ENCODE measurements at places on chromosomes 6 and 20.

DNA sequence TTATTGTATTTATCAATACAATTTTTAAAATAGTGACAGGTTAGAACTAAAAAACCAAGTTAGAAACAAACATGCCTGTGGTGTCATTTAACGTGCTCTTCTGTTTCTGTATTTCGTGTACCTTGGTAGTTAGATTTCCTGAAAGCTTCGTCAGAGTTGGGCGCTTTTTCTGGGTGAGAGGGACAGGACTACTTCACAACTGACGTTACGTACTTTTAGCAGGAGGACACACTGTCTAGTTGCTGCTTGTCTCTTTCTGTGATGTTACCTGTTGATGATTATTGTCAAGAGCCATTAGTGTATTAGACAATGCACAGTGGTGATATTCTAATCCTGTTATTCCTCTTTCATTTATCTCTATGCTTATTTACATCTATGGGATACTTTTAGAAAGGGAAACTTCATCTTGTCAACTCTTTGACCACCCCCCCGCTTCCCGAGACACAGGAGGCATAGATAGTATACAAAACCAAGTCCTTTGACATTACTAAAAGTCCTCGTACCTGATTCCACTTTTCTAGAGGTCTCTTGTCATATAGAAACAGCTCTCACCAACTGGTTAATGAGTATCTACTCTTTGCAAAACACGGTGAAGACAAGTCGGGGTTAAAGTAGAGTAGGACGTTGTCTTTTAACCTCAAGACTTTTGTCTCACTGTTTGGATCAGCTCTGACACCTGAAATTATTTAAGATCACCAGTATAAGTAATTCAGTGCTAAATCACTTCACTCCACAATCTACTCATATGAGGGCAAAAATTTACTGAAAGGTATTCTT lies 96.3 kb downstream of the LYRM2 start:
- no peak for DNase-seq

GRCh38 chr20:1467355-1468116 lies 887 bp upstream of the NSFL1C start:
- peak; percentile 68 for DNase-seq

GRCh38 chr6:1502041-1502440 lies 107.7 kb upstream of the FOXC1 start:
- DNase-seq, result no peak

GRCh38 chr6:11495565-11496145 lies 41.9 kb upstream of the TMEM170B start:
- no peak for DNase-seq

DNA sequence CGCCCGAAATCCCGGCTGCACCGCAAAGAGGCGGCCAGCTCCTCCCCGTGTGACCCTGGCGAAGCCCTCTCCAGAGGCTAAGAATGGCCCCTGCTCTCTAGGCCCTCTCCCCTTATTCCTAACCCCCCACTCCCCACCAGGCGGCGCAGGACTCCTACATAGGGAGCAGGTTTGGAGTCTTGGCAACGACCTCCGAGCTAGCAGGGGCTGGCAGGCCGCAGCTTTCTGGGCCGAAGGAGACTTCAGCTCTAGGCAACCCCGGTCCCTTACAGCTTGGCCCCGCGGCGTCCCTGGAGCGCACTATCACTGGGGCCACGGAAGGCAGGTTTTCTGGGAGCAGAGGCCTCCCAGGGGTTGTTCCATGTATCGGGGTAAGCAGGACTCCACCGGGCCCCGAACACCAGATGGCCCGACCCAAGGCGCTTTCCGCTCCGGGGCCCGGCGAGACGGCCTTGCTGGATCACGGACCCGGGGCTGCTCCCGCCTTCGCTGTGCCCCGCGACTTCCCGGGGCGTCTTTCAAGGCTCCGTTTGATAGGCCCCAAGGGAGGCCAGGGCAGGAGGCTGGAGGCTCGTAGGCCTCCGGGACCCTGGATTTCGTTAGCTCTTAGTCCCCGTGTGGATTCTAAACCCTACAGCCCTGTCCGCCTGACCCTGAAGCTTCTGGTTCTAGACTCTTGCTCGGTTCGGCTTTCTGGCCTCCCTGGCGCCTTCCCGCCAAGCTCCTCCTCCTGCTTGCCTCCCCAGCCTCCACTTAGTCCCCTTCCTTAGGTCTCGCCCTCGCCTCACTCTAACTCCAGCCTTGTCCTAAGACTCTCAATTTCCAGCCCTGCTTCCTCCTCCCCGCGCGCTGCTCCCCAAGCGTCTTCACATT lies 1.9 kb downstream of the SLC32A1 start:
- no peak for DNase-seq

- no peak for DNase-seq
These were observed 82.3 kb upstream of the PTPRT start for GRCh38 chr20:43271980-43272379.

GRCh38 chr20:37999526-38000263 lies 33.6 kb downstream of the TTI1 start:
- DNase-seq, result no peak

DNA sequence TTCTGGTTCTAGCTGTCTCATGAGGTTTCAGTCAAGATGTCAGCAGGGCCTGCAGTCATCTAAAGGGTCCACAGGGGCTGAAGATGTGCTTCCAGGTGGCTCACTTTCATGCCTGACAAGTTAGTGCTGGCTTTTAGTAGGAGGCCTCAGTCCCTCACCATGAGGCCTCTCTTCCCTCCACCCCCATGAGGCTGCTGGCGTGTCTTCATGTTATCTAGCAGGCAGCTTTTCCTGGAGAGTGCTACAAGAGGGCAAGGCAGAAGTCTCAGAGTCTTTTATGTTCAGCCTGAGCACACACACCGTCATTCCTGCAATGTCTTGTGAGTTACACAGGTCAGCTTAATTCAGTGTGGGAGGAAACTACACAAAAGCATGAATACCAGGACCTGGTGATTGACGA lies 769.9 kb downstream of the HDGFL1 start:
- no peak for DNase-seq

DNA sequence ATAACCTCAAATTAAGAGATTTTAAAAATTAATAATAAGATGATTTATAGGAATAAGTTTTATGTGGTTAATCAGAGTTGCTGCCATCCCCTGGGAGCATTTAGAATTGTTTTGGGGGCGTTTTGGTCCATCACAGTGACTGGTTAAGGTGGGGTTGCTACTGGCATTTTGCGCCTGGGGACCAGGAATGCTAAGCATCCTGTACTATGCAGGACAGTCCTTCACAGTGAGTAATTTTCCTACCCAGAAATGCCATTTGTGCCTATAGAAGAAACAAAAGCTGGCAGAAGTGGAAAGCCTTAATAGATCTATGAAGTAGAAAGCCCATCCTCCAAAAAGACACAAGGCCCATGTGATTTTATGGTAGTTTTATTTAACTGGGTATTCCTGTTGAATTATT lies 118.0 kb downstream of the ANKS1A start:
- DNase-seq, result no peak

GRCh38 chr6:98583506-98583905 lies 250.9 kb upstream of the POU3F2 start:
- no peak for DNase-seq

- DNase-seq, result peak; percentile 91
These were observed 8.8 kb downstream of the PXDC1 start for GRCh38 chr6:3742426-3743344.

DNA sequence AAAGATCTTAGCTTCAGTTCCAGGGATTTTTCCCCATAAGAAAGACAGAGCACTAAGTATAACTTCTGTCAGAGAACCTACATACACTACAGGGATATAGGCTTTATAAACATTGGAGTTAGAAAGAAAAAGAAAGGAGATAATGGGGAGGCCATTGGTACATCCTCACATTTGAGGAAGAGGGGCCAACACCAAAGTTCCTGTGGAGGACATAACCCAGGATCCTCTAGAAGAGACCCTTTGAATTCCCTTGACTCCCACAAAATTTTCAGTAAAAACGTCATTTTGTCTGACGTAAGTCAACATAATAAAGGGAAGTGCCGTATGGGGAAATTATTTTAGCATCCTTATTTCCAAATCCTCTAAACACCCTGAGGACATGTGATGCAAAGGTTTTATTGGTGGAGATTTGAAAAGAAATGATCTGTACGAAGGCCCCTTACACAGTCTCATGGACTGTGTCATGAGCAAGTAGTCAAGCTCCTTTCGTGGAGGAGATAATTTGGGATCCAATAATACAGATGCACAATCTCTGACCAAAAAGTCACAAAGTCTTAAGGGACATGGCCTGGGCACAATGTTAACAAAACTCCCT lies 33.2 kb downstream of the HLA-DRA start:
- no peak for DNase-seq

- DNase-seq, result no peak
These were observed 11.3 kb downstream of the EBF4 start for GRCh38 chr20:2703716-2704475.

DNA sequence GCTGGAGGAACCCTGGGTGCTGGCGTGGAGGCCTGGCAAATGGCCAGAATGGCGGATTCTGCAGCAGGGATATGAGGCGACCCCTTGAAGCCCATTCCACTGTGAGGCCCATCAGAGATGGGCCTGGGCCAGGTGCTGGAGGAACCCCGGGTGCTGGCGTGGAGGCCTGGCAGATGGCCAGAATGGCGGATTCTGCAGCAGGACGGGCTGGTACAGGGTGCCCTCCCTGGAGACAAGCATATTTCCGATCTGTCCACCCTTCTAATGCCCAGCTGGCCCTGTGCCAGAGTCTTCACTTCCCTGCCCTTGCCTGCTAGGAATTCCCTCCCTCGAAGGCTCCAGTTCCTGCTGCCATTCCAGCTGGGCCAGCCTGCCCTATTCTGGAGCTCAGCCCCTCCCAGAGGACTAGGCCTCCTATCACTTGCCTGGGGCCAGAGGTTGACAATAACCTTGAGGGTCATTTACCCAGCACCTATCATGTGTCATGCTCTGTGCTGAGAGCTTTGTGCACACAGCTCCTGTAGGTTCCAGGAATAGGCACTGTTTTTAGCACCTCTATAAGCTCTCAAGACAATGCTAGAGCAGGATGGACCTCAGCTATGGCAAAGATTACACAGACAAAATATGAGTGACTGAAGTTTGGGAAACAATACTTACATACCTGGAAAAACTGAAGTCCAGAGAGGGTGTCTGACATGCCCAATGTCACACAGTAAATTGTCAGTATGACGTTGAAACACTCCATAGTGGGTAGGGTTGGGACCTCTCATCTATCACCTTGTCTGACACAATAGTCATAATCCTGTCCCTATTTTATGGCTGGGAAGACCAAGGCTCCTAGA lies 21.4 kb downstream of the SUN5 start:
- DNase-seq, result no peak
